Activated naive CD4-positive, alpha-beta T cell treated with anti-CD3 and anti-CD28 coated beads, Interleukin-2, amount 10 ng/mL, durations not matched to agents 5 hours and 36 hours (primary cell): ENCODE measurements at places on chromosomes 12 and 14. TPM values are rescaled to one million over a fixed set of nuclear protein-coding genes. Genes with fewer than 3 reads are reported as not detected.

Gene SLC6A12
- not detected for total RNA-seq

Gene RDH16
- total RNA-seq = 0.22 TPM

Gene ADSS1
- 0.96 TPM for total RNA-seq

Gene MDGA2
- not detected for total RNA-seq

Gene IFI27
- total RNA-seq = 1.6 TPM

Gene SOX5
- not detected for total RNA-seq

Gene OR4L1
- not detected for total RNA-seq

Gene IL26
- not detected for total RNA-seq

Gene PPFIA2
- not detected for total RNA-seq

Gene SLC17A8
- total RNA-seq = not detected
